ENCODE measurements at places on chromosomes 12 and 14.

- no peak for DNase-seq
These were observed 81.1 kb upstream of the ST8SIA1 start for GRCh38 chr12:22415342-22416309.

- DNase-seq = no peak
These were observed 11.6 kb downstream of the BHLHE41 start for GRCh38 chr12:26113181-26113654.

- no peak for DNase-seq
These were observed 217.8 kb upstream of the BMP4 start for GRCh38 chr14:54174457-54174856.

GRCh38 chr14:24701062-24701461 lies 67.1 kb upstream of the GZMB start:
- no peak for DNase-seq

DNA sequence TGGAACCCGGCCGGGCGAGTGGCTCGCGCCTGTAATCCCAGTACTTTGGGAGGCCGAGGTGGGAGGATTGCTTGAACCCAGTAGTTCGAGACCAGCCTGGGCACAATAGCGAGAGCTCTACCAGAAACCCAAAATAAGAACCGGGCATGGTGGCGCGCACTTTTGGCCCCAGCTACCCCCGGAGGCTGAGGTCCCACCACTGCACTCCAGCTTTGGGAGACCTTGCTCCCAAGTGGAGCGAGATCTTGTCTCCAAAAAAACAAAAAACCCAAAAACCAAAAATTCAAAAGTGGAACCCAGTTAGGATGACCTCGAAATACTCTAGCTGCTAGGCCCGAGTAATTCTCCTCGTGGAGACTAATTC lies 769 bp upstream of the VTI1B start:
- DNase-seq = no peak

GRCh38 chr14:71208702-71209357 lies 301.6 kb downstream of the PCNX1 start:
- DNase-seq = no peak

- no peak for DNase-seq
These were observed 7.5 kb downstream of the TMEM52B start for GRCh38 chr12:10186299-10186698.

GRCh38 chr14:26766726-26767125 lies 168.9 kb upstream of the NOVA1 start:
- DNase-seq = no peak

DNA sequence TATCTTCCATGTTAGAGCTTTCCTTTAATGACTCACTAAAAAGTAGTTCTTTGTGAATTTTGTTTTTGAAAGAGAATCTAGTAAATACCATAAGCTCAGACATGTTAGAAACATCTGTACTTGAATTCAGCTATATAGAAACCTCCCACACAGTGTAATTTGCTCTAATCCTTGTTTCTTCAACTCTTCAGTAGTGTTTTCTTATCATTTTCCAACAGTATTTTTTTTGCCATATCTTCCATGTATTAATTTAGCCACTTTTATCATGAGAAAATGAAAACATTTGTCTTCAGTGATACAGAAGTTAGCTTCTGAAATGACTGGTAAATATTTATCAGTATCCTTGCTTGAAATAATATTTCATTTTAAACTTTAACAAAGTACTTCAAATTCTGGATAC lies 73.6 kb downstream of the ARID2 start:
- no peak for DNase-seq

DNA sequence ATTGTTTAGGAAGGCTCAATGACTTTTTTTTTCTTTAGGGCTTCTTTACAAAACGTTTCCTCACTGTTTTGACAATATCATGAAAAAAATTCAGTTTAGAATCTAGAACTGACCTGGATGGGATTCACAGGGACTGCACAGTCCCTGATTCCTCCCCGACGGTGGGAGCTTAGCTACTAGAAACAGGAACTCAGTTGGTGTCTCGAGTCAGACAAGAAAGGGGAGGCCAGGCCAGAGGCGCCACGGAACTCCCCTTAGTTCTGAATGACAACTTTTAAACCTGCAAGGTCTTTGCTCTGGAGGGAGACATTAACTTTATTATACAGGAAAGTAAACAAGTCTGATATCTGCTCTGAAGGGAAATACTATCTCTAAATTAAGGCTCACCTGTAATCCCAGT lies 45.4 kb upstream of the SRP54 start:
- no peak for DNase-seq

DNA sequence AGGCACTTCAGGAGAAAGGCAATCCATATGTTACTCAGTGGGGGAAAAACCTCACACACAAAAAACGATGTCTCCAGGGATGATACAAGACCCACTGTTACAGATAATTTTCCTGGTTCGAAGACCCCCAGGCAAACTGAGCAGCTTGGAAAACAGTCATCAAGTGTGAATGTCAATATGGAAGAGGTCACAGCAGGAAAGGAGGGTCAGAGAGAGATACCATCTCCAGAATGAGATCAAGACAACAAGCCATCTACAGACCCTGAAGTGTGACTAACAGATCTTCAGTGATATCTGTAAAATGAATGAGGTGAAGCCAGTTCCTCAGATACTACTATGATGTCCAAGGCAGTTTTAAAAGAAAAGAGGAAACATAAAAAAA lies 28.6 kb downstream of the GNS start:
- no peak for DNase-seq

DNA sequence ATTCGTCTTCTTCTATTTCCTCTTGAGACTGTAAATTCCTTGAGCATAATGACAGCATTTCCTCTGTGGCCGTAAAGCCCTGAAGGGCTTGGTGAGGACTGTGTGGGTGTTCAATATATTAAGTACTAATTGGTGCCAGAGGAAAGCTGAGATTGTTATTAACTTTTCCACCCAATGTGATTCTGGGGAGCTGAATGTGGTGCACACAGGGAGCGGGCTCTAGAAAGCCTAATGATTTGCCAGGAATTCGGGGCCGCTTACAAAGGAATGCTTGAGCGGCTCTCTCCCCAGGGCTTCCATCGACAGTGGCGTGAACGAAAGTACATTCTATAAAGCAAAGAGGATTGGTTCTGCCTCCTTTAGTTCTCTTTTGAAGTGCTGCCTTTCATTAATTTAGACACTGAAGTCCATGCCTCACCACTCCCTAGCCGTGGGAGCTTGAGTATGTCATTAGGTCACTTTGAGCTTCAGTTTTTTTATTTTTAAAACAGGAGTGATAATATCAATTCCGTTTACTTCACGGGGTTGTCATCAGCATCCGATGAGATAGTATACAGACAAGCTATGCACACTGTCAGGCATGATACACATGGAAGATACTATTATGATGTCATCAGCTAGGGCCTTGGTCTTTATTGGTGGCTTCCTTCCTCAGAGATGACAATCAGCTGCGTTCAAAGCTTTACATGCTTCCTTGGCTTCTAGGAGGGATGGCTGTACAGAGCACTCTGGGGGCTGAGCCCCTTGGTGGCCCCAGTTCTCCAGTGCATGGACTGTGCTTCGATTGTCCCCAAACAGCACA lies 11.0 kb upstream of the GSG1 start:
- DNase-seq = no peak

DNA sequence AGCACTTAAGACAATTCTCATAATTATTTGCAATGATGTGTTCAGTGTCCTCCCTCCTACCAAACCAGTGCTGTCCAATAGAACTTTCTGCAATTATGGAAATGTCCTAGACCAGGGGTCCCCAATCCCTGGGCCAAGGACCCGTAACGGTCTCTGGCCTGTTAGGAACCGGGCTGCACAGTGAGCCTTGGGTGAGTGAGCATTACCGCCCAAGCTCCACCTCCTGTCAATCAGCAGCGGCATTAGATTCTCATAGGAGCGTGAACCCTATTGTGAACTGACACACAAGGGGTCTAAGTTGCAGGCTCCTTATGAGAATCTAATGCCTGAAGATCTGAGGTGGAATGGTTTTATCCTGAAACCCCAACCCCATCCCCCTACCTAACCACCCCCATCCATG lies 3.9 kb downstream of the SVOP start:
- no peak for DNase-seq

DNA sequence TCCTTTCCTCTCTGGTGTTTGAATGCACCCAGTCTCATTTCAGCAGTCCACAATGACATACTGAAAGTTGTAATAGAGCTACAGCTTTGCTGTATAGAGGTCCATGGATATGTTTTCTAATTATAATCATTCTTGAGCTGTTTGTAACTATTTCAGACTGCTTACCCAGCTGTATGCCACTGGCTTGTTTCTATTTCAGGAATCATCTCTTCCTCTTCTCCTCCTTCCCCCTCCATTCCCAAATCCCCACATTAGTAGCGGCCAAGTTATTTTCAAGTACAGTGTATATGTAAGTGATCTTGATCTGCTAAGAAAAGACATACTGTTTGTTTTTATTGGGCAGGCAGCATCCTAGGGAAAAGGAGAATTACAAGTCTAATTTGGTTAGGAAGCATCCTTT lies 775.0 kb downstream of the DIO2 start:
- no peak for DNase-seq

DNA sequence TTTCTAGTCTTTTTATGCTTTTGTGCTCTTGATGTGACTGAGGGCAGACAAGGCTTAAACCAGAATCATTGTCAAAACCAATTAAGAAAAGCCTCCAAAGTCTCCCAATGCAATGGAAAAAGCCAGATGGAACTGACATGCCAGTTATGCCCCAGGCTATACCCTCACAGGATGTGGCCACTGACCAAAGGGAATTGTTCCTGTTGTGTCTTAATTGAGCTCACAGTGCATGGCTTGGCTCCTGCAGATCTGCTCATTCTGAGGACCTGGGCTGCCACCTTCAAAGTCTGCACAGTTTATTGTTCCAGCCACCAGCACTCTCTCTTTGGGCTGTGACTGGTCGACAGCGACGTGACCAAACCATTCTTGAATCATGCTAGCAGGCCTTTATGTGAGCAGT lies 17.1 kb upstream of the BICD1 start:
- DNase-seq = no peak

DNA sequence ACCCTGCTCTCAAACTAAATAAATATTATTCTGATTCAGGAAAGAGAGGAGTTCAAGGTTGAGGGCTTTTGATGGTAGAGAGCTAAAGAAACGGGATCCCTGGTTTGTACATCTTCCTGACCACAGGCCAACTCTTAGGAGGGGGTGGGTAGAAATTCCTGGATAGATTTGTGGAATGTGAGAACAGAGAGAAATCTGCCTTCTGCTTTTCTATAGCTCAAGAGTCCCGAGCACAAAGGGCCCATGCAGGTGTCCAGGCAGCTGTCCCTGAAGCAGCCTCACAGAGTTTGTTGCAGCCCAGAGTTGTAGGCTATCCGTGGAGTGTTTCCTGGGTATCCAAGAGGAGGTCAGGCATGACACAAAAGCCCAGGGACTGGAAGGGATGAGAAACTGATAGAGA lies 198.6 kb downstream of the BCAT1 start:
- DNase-seq = no peak

DNA sequence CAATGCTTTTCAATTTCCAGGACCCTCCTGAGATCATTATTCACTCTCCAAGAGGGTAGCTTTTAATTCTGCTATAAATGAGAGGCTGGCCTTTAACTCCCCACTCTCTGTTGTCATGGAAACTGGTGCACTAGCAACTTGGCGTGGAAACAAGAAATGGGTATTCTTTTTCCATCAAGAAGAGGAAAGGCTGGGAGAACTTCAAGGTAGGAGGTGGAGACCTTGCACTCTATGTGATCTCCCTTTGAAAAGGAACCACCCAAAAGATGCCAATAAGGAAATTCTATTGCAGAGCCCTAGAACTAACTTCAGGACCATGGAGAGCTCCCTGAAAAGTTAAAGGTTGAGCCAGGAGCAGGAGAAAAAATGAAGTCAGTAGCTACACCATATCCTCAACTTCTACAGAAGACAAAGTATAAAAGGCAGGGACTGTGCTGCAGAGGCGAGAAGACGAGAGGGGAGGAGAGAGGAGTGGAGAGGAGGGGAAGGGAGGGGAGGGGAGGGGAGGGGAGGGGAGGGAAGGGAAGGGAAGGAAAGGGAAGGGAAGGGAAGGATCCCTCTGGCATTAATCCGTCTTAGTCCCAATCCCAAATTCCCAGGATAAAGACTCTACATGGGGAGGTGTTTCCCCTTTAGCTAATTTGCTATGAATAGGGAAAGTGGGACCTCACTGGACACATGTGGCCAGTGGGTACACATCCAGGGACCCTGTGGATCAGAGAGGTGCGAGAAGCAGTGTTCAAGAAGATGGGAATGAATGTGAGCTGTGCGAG lies 46.7 kb upstream of the FICD start:
- peak; percentile 56 for DNase-seq

Data from choroid plexus epithelial cell (primary cell).